Upper lobe of left lung (tissue), 6 donors: ENCODE measurements at places on chromosomes 6 and 20. TPM values are rescaled to one million over a fixed set of nuclear protein-coding genes. Genes with fewer than 3 reads are reported as not detected.

The CAGE1 gene
- not detected for total RNA-seq

The LINC00237 gene
- total RNA-seq = not detected

- no peak overlapping the region for H3K27ac ChIP-seq
- H3K36me3 ChIP-seq = peaks cover 35% of the 10 kb centered on the region
- H3K27me3 ChIP-seq = no peaks in the 10 kb centered on the region
- no peak overlapping the region for H3K4me3 ChIP-seq
- H3K4me1 ChIP-seq = peaks cover 6% of the 10 kb centered on the region
- DNase-seq = no peak
These were observed 29.3 kb downstream of the SLC2A4RG start for GRCh38 chr20:63768591-63769515.

The SIRPG gene
- total RNA-seq = not detected

DNA sequence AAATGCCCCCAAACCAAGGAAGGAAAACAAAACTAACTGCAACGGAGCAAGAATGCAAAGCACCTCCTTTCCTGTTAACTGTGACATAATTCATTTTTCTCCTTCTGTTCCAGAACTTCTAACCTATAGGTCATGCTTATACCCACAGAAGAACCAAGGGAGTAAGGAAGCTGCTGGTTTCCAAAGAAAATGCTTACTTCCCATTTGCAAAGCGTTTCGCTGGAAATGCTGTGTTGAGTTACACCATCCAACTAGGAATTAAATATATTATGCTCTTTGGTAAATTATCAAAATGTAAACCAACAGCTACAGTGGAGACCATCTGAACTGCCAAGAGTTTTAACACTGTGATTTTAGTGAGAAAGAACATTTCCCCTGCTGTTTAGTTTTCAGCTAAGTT lies 42.9 kb downstream of the ATXN1 start:
- H3K27ac ChIP-seq = no peak overlapping the region
- no peaks in the 10 kb centered on the region for H3K27me3 ChIP-seq
- no peaks in the 10 kb centered on the region for H3K36me3 ChIP-seq
- DNase-seq = no peak
- H3K4me1 ChIP-seq = peaks cover 14% of the 10 kb centered on the region

The LRRN4 gene
- total RNA-seq = 177 TPM

DNA sequence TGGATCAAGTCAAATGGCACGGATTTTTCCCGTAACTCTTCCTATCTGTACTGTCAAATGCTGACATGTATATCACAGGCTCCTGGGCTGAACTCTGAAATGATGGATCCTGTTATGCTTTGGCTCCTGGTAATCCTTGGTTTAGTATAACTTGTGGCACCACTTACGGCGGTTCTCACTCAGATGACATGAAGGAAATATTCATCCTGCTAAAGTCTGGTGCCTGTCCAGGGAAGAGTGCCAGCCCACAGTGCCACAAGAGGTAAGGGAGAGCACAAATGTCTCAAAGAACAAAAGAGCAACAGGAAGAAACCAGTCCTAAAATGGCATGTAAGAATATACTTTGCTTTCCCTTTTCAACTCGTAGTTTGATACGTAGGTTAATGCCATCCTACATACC lies 93.1 kb upstream of the TAB2 start:
- H3K27ac ChIP-seq = no peak overlapping the region
- H3K4me1 ChIP-seq = no peaks in the 10 kb centered on the region

DNA sequence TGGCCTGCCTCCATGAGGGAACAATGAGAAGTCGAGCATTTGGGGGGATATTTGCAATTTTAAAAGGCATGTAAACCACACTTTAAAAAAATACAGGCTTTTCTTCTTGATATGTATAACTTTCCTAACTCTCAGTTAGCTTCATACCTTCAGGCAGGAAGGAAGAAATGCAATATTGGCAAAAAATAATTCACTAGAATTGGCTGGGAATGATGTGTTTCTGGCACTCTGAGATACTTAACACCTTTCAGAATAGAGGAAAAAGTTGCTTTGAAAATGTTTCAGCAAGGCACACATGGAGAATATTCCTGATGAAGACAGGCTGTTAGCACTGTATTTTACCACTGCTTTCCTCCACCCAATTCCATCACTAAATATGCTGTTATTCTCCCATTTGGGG lies 747.6 kb downstream of the HDGFL1 start:
- no peaks in the 10 kb centered on the region for H3K4me1 ChIP-seq
- no peak overlapping the region for H3K27ac ChIP-seq
- H3K4me3 ChIP-seq = no peak overlapping the region

DNA sequence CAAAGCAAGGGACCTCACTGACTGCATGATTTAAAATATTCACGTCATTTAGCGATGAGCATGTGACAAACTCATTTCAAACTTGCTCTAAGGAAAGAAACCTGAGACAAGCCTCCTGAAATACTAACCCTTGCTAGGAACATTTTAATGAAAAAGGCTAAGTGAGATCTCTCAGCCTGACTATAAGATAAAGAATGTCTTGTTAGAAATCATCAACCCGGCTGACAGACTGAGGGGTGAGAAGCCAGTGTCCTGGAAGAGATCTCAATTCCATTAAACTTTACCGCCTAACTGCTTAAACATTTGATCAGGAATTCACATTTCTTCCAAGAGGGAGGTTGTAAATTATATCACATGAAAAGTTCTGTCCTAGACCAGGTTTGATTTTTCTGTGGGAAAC lies 274.8 kb upstream of the EXOC2 start:
- no peaks in the 10 kb centered on the region for H3K36me3 ChIP-seq
- no peak for DNase-seq
- H3K4me3 ChIP-seq = no peak overlapping the region
- no peaks in the 10 kb centered on the region for H3K4me1 ChIP-seq
- H3K27ac ChIP-seq = no peak overlapping the region

The HLA-DRA gene
- total RNA-seq = 1,665 TPM

DNA sequence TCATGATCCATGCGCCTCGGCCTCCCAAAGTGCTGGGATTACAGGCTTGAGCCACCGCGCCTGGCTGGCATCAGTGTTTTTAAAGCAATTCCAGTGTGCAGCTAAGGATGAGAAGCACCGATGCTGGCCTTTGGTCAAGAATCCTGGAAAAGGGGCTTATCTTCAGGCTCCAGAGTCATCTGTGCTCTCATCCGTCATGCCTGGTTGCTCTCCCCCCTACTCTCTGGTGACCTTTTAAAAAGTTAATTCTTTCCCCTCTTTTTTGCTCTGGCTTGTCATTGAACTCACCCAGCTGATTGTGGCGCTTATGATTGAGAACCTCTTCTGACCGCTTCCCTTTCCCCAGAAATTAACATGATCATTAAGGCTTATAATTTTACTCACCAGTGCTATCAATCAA lies 28.7 kb downstream of the NR2E1 start:
- no peak overlapping the region for H3K27ac ChIP-seq
- no peaks in the 10 kb centered on the region for H3K4me1 ChIP-seq
- no peaks in the 10 kb centered on the region for H3K36me3 ChIP-seq

- H3K4me3 ChIP-seq = no peak overlapping the region
- DNase-seq = no peak
- no peaks in the 10 kb centered on the region for H3K36me3 ChIP-seq
- H3K27me3 ChIP-seq = no peaks in the 10 kb centered on the region
- H3K27ac ChIP-seq = peak overlapping the region; percentile 82
These were observed 28.8 kb upstream of the TLDC2 start for GRCh38 chr20:36847009-36847709.

DNA sequence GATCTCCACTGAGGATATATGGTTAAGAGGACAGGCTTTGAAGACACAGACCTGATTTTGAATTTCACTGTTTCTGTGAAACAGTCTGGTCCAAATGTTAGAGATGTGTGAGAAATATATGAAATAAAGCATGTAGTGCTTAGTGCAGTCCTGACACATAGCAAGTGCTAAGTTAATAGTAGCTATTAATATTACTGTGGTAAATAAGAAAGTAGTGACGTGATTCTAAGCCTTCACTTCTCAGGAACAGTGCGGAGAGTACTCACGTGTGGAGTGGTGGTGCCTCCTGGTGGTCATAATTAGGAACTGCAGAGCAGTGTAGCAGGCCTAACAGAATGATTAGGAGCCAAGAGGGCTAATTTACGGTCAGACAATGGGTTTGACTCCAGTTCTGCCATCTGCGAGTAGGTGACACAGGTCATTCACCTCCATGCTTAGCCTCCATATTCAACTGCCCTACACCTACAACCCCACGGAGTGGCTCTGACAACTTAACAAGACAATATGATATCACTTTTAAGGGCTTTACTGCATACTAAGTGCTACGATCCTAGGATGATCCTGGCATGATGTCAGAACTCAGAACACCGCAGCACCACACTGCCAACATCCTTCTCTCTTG lies 106.2 kb downstream of the JPH2 start:
- DNase-seq = peak; percentile 73
- H3K4me3 ChIP-seq = no peak overlapping the region
- H3K36me3 ChIP-seq = no peaks in the 10 kb centered on the region
- peaks cover 6% of the 10 kb centered on the region for H3K4me1 ChIP-seq
- no peaks in the 10 kb centered on the region for H3K27me3 ChIP-seq
- no peak overlapping the region for H3K27ac ChIP-seq

The ZFP57 gene
- not detected for total RNA-seq

The SOX18 gene
- total RNA-seq = 22.6 TPM

DNA sequence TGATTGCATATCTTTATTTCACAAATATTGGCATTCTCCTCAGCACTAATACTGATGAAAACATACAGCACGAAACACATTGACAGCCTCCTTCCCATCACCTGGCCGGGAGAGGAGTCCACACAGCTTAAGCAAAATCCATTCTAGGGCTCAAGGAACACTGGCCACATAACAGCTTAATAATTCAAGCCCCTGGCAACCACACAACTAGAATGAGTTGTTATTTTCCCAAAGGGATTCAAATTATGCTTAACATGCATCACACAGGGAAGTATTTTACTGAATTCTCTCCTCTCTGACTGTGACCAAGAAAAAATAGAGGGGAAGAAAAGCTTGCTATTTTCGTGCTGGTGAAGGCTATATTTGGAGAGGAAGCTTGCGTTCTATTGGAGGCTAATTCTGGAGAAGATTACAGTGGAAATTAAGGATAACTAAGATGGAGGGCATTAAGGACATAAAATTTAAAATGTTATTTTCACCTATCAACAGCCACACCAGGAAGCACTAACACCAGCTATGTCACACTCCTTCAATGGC lies 198.5 kb downstream of the ADGRG6 start:
- no peak overlapping the region for H3K27ac ChIP-seq
- no peak for DNase-seq
- H3K27me3 ChIP-seq = no peaks in the 10 kb centered on the region
- no peaks in the 10 kb centered on the region for H3K36me3 ChIP-seq

- H3K27me3 ChIP-seq = no peaks in the 10 kb centered on the region
- H3K4me1 ChIP-seq = no peaks in the 10 kb centered on the region
- no peak for DNase-seq
- no peak overlapping the region for H3K27ac ChIP-seq
- H3K36me3 ChIP-seq = no peaks in the 10 kb centered on the region
These were observed 318.2 kb downstream of the MAFB start for GRCh38 chr20:40370800-40371199.

The LZTS3 gene
- total RNA-seq = 30.8 TPM

DNA sequence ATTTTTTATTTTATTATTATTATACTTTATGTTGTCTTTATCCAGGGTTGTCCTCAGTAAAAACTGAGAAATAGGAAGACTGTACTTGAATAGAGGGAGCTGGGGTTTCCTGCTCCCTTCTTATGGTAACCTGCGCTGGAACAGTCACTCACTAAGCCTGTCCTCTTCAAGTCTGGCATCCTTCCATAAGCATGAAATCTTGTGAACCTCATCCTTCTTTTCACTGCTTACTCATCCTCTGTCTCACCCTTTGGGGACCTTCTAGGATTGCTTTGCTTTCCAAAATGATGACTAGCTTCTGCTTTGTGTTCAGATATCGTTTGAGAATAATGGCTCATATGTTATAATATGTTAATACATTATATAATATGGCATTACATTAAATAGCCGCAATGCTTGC lies 90.6 kb downstream of the C6orf118 start:
- H3K27ac ChIP-seq = no peak overlapping the region
- DNase-seq = no peak
- no peak overlapping the region for H3K4me3 ChIP-seq
- no peaks in the 10 kb centered on the region for H3K4me1 ChIP-seq

- H3K27ac ChIP-seq = no peak overlapping the region
- H3K27me3 ChIP-seq = no peaks in the 10 kb centered on the region
- H3K4me3 ChIP-seq = no peak overlapping the region
These were observed 1286.2 kb upstream of the EYS start for GRCh38 chr6:66993272-66993671.

The VWA7 gene
- total RNA-seq = 7.0 TPM

DNA sequence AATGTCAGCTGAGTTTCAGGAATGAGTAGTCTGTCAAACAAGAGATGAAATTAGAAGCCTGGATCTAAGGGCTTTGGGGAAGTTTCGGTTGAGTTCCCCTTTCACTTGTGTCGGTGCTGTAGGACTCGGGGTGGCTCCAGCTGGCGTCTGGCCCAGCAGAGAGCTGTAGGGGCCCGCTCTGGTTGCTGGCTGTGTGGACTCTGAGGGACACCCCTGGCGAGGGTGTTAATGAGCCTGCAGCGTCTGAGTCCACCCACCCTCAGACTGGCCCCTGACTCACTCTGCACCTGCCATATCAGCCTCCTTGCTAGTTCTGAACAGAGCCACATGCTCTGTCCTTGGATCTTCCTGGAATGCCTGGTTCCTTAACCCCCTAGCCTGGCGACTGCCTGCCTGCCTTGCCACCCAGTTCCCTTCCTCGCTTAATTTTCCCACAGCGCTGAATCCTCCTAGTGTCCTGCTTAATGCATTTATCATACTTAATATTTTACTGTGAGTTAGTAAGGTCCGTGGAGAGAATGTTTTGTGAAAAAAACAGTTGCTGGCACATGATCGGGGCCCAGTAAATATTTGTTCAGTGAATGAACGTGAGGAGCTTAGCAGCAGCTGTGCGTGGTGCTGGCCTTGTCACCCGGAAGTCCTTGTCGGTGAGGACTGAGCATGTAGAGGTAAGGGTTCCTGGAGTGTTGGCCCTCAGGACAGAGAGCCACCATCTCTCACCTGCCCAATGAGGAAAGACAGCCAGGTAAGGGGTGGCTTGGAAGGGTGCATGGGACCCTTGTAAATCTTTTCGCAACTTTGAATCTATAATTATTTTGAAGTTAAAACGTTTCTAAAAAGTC lies 1.6 kb downstream of the DNAJC5 start:
- peak overlapping the region; percentile 94 for H3K27ac ChIP-seq
- peaks cover 47% of the 10 kb centered on the region for H3K4me1 ChIP-seq
- DNase-seq = peak; percentile 88
- no peaks in the 10 kb centered on the region for H3K27me3 ChIP-seq
- H3K36me3 ChIP-seq = peaks cover 10% of the 10 kb centered on the region
- H3K4me3 ChIP-seq = peak overlapping the region; percentile 56

The SOBP gene
- total RNA-seq = 8.4 TPM

The RBBP9 gene
- total RNA-seq = 19.8 TPM

The YWHAB gene
- total RNA-seq = 201 TPM

GRCh38 chr6:88548891-88549505 lies 382.9 kb upstream of the CNR1 start:
- H3K27ac ChIP-seq = no peak overlapping the region
- DNase-seq = no peak
- H3K4me1 ChIP-seq = no peaks in the 10 kb centered on the region
- H3K36me3 ChIP-seq = no peaks in the 10 kb centered on the region

- no peak overlapping the region for H3K27ac ChIP-seq
- no peak overlapping the region for H3K4me3 ChIP-seq
- H3K27me3 ChIP-seq = no peaks in the 10 kb centered on the region
- no peaks in the 10 kb centered on the region for H3K4me1 ChIP-seq
These were observed 310.7 kb downstream of the EYA4 start for GRCh38 chr6:133551847-133552341.

GRCh38 chr6:71405416-71405815 lies 116.8 kb downstream of the OGFRL1 start:
- H3K36me3 ChIP-seq = peaks cover 2% of the 10 kb centered on the region
- no peaks in the 10 kb centered on the region for H3K27me3 ChIP-seq
- DNase-seq = no peak
- H3K4me3 ChIP-seq = no peak overlapping the region

GRCh38 chr6:84193114-84193708 lies 34.2 kb downstream of the CEP162 start:
- no peak for DNase-seq
- H3K27me3 ChIP-seq = no peaks in the 10 kb centered on the region
- H3K36me3 ChIP-seq = peaks cover 12% of the 10 kb centered on the region
- H3K4me1 ChIP-seq = no peaks in the 10 kb centered on the region
- H3K4me3 ChIP-seq = no peak overlapping the region
